A549 treated with DMSO at 1 μM for 4 hours (cell line): ENCODE measurements at places on chromosomes 1 and 21. TPM values are rescaled to one million over a fixed set of nuclear protein-coding genes. Genes with fewer than 3 reads are reported as not detected.

DMBX1 gene
- total RNA-seq = 0.67 to 1.3 TPM (median 1.1 TPM) in 5 replicates

SLFNL1 gene
- 0.03 to 0.07 TPM (median 0.06 TPM) in 3 of 5 replicates, not detected in the others for total RNA-seq

RIIAD1 gene
- not detected in 5 replicates for total RNA-seq

RNU1-2 gene
- total RNA-seq = 7.3 TPM in 1 of 5 replicates, not detected in the others

TMCO1 gene
- total RNA-seq = 163 to 185 TPM (median 170 TPM) in 5 replicates

RPTN gene
- total RNA-seq = 0.03 TPM in 1 of 5 replicates, not detected in the others

AADACL3 gene
- not detected in 5 replicates for total RNA-seq

NCAM2 gene
- total RNA-seq = not detected in 5 replicates

PROK1 gene
- total RNA-seq = not detected in 5 replicates

KLHDC7A gene
- 1.2 to 2.1 TPM (median 1.5 TPM) in 5 replicates for total RNA-seq

OR10J1 gene
- not detected in 5 replicates for total RNA-seq

LAPTM5 gene
- 0.07 to 0.36 TPM (median 0.14 TPM) in 5 replicates for total RNA-seq

OR2T33 gene
- total RNA-seq = not detected in 5 replicates

NR5A2 gene
- 5.7 to 9.4 TPM (median 7.7 TPM) in 5 replicates for total RNA-seq

NPPB gene
- total RNA-seq = 0.13 to 0.32 TPM in 2 of 5 replicates, not detected in the others

TCP10L gene
- total RNA-seq = 0.40 to 1.2 TPM (median 0.59 TPM) in 5 replicates

SPRR2F gene
- total RNA-seq = not detected in 5 replicates

MATN1 gene
- total RNA-seq = 0.10 to 0.12 TPM (median 0.11 TPM) in 4 of 5 replicates, not detected in the other

MROH9 gene
- total RNA-seq = not detected in 5 replicates

DYRK1A gene
- 12.2 to 15.3 TPM (median 13.8 TPM) in 5 replicates for total RNA-seq

CA6 gene
- total RNA-seq = not detected in 5 replicates

SLC25A34 gene
- total RNA-seq = 0.13 to 0.40 TPM (median 0.21 TPM) in 5 replicates

GBP6 gene
- total RNA-seq = not detected in 5 replicates

ZSWIM5 gene
- 0.40 to 0.66 TPM (median 0.55 TPM) in 5 replicates for total RNA-seq

C1QC gene
- not detected in 5 replicates for total RNA-seq

LCE1D gene
- total RNA-seq = not detected in 5 replicates

CD1E gene
- total RNA-seq = not detected in 5 replicates

PSEN2 gene
- 26.3 to 28.3 TPM (median 27.3 TPM) in 5 replicates for total RNA-seq

PADI1 gene
- 1.7 to 2.6 TPM (median 1.9 TPM) in 5 replicates for total RNA-seq

DVL1 gene
- total RNA-seq = 47.0 to 84.6 TPM (median 76.5 TPM) in 5 replicates

SYCP1 gene
- not detected in 5 replicates for total RNA-seq

FMO1 gene
- not detected in 5 replicates for total RNA-seq

PBX1 gene
- 21.0 to 32.8 TPM (median 29.1 TPM) in 5 replicates for total RNA-seq

SPRR1B gene
- total RNA-seq = not detected in 5 replicates

KIF14 gene
- 8.9 to 15.1 TPM (median 13.5 TPM) in 5 replicates for total RNA-seq

TRIM62 gene
- total RNA-seq = 2.2 to 2.6 TPM (median 2.5 TPM) in 5 replicates

ASCL5 gene
- 0.09 to 0.22 TPM (median 0.14 TPM) in 4 of 5 replicates, not detected in the other for total RNA-seq

NTRK1 gene
- 0.09 to 0.26 TPM (median 0.17 TPM) in 4 of 5 replicates, not detected in the other for total RNA-seq

PRKAA2 gene
- 2.5 to 3.8 TPM (median 3.0 TPM) in 5 replicates for total RNA-seq

PRR9 gene
- total RNA-seq = not detected in 5 replicates

LCE1A gene
- not detected in 5 replicates for total RNA-seq
